ENCODE measurements at places on chromosomes 5 and 9. TPM values are rescaled to one million over a fixed set of nuclear protein-coding genes. Genes with fewer than 3 reads are reported as not detected.

ITK gene
- 2.1 TPM for total RNA-seq

HTR4 gene
- 0.23 TPM for total RNA-seq

PCDHA4 gene
- total RNA-seq, result 1.1 TPM

CTNND2 gene
- 2.1 TPM for total RNA-seq

FAM174A gene
- total RNA-seq, result 17.4 TPM

CD14 gene
- total RNA-seq, result 34.9 TPM

C9orf152 gene
- total RNA-seq, result not detected

IFNB1 gene
- total RNA-seq, result not detected

PCDHA7 gene
- 0.17 TPM for total RNA-seq

ARL10 gene
- 16.9 TPM for total RNA-seq

SYK gene
- total RNA-seq, result 16.6 TPM

PLPPR1 gene
- total RNA-seq, result 0.19 TPM

IRGM gene
- not detected for total RNA-seq

PFN3 gene
- not detected for total RNA-seq

CDK5RAP2 gene
- 38.2 TPM for total RNA-seq

NPR2 gene
- total RNA-seq, result 22.0 TPM

BAAT gene
- not detected for total RNA-seq

FAT2 gene
- total RNA-seq, result not detected

SLC9A3 gene
- 2.3 TPM for total RNA-seq

CHD1 gene
- total RNA-seq, result 36.6 TPM

PCDHGB4 gene
- 5.5 TPM for total RNA-seq

CDC42SE2 gene
- total RNA-seq, result 23.1 TPM

KYAT1 gene
- total RNA-seq, result 7.5 TPM

GARIN3 gene
- total RNA-seq, result not detected

GABRA1 gene
- total RNA-seq, result not detected

PPIC gene
- 47.4 TPM for total RNA-seq

FAM200C gene
- total RNA-seq, result 4.1 TPM

MZB1 gene
- not detected for total RNA-seq

CEP78 gene
- 10.2 TPM for total RNA-seq

NR5A1 gene
- total RNA-seq, result not detected

FBXW5 gene
- 251 TPM for total RNA-seq

POU5F2 gene
- total RNA-seq, result 0.52 TPM

GNA14 gene
- total RNA-seq, result 9.4 TPM

CARD9 gene
- total RNA-seq, result 4.2 TPM

SLC25A2 gene
- not detected for total RNA-seq

All from esophagus muscularis mucosa (tissue), 4 donors.